ENCODE measurements at places on chromosomes 7 and 10.

GRCh38 chr7:1364068-1364905 lies 95.0 kb downstream of the MICALL2 start:
- DNase-seq: no peak

DNA sequence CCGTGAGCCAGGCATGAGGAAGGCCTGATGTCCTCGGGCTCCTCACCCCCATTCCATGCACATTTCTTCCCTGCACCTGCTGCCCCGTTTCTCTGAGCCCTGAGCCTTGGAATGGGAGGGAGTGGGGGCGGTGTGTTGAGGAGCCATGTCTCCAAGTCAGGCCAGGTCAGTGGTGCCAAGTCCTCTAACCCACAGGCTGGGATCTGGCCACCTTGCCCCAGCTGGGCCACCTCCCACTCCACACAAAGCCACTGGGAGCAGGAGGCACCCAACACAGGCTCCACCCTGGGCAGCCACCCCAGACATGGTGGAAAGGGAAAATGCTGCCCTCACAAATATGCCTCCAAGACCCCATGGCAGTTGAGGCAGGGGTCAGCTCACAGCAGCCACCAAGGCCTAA lies 27.7 kb downstream of the ZCCHC24 start:
- no peak for DNase-seq

- no peak for DNase-seq
These were observed 52.1 kb downstream of the SUFU start for GRCh38 chr10:102555781-102556328.

- DNase-seq: no peak
These were observed 190.0 kb upstream of the KLF6 start for GRCh38 chr10:3975016-3975415.

- no peak for DNase-seq
These were observed 16.2 kb downstream of the RAMP3 start for GRCh38 chr7:45173596-45174327.

GRCh38 chr7:123198668-123199652 lies 809 bp downstream of the SLC13A1 start:
- no peak for DNase-seq

DNA sequence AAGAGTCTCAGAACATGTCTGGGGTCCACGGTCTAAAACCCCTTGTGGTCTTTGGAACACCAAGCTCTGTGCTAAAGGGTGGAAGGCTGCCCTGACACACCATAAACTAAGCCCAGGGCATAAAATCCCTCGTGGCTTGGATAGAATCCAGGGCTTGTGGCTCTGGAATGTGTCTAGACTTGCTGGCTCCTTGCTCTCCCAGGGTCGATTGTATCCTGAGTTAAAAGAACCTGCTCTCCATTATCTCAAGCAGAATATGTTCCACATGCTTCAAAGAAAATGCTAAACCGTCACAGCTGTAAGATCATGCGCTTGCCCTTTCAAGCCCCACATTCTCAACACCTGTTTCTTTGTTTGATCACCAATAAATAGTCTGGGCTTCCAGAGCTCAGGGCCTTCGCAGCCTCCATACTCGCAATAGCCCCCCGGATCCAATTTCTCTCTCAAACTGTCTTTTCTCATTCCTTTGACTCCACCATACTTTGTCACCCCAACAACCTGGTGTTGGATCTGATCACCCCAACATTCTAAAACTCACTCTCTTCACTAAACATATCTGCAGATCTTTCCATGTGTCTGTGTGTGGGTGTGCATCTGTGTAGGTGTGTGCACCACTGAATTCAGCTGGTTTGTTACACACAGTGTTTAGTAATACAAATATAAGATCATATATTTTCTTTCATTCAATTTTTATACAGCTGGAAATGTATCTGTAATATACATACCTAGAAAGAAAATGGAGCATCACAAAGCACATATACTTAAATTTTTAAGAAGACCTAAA lies 238.5 kb downstream of the ZMYND11 start:
- DNase-seq: no peak

GRCh38 chr10:128028508-128029289 lies 97.5 kb downstream of the MKI67 start:
- DNase-seq: no peak

- no peak for DNase-seq
These were observed 45.1 kb downstream of the CYTH3 start for GRCh38 chr7:6227294-6227846.

DNA sequence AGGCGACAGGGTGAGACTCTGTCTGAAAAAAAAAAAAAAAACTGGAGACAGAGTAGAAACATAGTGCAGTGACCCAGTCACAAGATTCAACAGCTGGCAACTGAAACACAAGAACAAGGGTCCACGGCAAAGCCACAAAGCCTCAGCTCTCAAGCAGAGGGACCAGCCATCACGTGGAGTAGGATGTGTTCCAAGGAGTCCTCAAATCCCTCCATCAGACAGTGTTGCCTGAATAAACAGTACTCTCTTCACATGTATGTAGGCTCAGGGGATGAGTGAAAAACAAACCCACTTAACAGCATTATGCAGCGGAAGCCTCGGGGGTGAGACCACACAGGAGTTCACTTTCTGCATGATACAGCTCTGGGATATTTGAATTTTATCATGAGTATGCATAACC lies 62.0 kb downstream of the SLIT1 start:
- no peak for DNase-seq

DNA sequence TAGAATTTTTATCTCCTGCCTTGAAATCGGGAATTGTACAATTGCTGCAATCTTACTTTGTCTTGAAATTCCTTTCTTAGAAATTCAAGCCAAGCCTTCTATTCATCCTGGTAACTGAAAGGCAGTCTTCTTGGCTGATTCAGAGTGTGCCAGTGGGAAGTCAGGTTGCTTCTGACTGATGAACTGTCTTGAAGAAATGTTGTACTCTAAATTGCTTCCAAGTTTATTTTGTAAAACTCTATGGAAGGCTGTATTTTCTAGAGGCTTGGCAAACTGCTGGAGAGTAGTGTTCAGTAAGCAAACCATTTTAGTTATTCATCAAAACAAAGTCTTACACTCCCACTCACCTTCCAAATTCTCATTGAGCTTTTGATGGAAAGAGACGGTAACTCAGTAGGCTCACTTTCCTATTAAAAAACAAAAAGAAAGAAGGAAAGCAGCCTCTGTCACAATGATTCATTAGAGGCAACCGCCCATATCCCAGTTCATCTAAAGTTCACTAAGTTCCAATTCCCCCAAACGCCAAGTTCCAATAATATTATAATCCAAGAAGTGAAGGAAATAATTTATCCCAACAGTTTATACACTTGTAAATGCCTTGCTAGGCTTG lies 187.9 kb upstream of the MALRD1 start:
- DNase-seq: no peak

DNA sequence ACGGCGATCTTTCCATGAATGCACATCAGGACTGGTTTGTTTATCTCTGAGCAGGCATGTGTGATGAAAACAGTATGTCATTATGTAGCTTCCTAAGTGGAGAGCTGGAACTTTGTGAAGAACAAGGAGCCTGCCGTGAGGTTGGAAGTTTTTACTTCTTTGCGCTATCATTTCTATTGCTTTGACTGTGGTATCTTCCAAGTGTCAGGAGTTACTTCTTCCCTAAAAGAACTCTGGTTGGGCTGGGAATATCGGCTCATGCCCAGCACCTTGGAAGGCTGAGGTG lies 167.4 kb upstream of the AHR start:
- no peak for DNase-seq

GRCh38 chr7:129676017-129676897 lies 64.7 kb downstream of the NRF1 start:
- DNase-seq: no peak

GRCh38 chr10:100836891-100837290 lies 75.9 kb upstream of the SLF2 start:
- DNase-seq: no peak

- peak; percentile 46 for DNase-seq
These were observed 60.2 kb downstream of the VCL start for GRCh38 chr10:74058071-74058470.

DNA sequence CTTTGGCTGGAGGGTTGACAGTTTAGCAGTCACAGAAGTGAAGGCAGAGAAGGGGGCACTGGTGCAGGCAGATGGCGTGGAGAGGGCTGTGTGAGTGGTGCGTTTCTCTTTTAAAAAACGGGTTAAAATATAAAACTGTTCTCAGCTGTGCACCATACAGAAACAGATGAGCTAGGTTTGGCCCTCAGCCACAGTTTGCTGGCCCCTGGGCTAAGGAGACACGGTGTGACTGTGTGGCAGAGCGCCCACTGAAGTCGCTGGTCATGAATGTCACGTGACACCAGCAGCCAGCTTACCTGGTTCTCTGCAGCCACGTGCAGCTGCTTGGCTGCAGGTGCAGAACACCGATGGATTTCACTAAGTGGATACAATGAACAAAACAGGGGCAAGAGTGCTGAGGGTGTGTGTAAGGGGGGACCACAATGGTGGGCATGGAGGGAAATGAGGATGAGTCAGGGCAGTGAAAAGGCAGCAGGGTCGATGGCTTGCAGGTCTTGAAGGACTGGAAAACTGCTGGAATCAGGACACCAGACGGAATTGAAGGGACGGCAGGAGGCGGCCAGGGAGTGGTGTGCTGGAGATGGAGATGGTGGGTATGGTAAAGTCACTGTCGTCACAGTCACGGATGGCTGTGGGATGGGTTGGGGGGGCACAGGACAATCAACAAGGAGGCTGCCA lies 7.4 kb downstream of the ZNF746 start:
- DNase-seq: no peak

- DNase-seq: no peak
These were observed 45.1 kb upstream of the MET start for GRCh38 chr7:116626886-116627285.

DNA sequence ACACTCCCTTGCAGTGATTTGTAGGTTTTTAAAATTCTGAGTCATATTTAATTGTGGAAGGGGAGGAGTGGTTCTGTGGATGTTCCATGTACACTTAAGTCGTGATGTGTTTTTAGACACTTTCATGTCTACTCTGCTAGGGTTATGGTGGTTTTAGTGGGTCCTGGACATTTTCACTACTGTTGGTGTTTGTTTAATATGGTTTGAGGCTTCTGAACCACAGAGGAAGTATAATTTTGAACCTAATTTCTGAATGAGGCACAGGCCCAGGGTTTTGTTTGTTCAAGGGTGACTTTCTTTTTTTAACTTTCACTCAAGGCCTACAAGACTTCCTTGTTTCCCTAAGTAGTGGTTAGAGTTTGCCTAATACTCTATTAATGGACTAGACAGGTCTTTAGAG lies 13.3 kb downstream of the SLC26A5 start:
- peak; percentile 40 for DNase-seq

DNA sequence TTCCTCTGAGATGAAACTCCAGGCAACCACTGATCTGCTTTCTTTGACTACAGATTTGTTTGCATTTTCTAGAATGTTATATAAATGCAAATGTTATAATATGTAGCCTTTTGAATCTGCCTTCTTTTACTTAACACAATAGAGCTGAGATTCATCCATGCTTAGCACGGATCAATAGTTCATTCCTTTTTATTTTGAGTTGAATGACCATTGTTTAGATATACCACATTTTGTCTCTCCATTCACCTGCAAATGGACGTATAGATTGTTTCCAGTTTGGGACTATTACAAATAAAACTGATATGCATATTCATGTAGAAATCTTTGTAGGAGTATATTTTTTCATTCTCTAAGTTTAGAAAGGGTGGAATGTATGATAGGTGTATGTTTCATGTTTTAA lies 57.7 kb downstream of the VPS41 start:
- DNase-seq: no peak

DNA sequence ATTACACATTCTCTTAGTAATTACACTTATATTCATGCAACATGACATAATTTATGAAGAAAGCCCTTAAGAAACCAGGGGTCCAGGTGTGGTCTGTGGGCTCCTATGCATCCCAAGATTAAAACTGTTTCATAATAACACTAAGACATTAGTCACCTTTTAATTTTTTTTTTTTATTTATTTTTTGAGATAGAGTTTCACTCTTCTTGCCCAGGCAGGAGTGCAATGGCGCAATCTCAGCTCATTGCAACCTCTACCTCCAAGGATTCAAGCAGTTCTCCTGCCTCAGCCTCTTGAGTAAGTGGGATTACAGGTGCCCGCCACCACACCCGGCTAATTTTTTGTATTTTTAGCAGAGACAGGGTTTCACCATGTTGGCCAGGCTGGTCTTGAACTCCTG lies 12.5 kb downstream of the GDI2 start:
- DNase-seq: no peak

GRCh38 chr10:29689001-29689400 lies 54.2 kb upstream of the SVIL start:
- DNase-seq: no peak

GRCh38 chr10:124653811-124654651 lies 90.1 kb downstream of the FAM53B start:
- no peak for DNase-seq

DNA sequence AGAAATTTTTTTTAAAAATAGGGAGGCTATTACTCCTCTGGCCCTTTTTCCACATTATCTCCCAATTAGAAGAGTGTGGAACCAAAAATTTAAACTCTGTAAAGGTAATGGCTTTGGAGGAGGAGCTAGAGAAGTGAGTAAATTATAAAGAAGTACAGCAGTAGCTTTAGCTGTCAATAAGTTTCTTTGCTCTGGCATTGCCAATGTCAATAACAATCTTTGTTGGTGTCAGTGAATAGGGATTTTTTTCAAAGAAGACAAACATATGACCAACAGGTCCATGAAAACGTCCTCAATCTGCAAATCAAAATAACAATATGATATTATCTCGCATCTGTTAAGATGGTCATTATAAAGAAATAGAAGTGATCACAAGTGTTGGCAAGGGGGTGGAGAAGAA lies 227.1 kb upstream of the MBL2 start:
- no peak for DNase-seq

GRCh38 chr7:106827626-106828025 lies 37.5 kb upstream of the PIK3CG start:
- DNase-seq: no peak

Data from GM12865 (cell line).